BJ (cell line): ENCODE measurements at places on chromosomes 13 and 19.

DNA sequence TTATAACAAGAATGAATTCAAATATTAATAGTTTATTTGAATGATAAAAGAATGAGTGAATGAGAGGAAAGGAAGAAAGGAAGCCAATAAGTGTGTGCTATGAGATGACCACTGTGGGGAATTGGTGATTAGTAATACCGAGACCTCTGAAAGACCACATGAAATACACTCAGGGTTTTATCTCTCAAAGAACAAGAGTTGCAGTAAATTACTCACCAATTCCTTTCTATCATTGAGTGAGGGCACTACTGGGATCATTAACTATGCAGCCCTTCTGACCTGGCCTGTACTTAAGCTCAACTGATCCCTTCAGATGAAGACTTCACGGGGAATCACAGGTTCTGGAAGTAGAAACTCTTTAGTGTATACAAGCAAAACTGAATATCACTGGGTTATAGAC lies 1636.1 kb downstream of the SLITRK5 start:
- DNase-seq: no peak

- no peak for DNase-seq
Measured at GRCh38 chr19:19535311-19536191, 2.5 kb upstream of the CILP2 start.

- DNase-seq: no peak
Measured at GRCh38 chr19:1523412-1524286, at the start of gene PLK5. Gene PLK5 (plus strand): TSS chr19:1524077. CDS start chr19:1526997, 2,920 bp downstream.

GRCh38 chr13:73857106-73857505 lies 277.1 kb downstream of the KLF12 start:
- no peak for DNase-seq

GRCh38 chr19:44642377-44642776 lies 1.3 kb upstream of the PVR start:
- no peak for DNase-seq

- DNase-seq: peak; percentile 47
Measured at GRCh38 chr13:94195715-94196114, 283.8 kb downstream of the DCT start.

- DNase-seq: no peak
Measured at GRCh38 chr19:2685204-2685704, 17.2 kb downstream of the GNG7 start.

GRCh38 chr13:112990783-112991182 lies 21.8 kb downstream of the MCF2L start:
- DNase-seq: no peak

- DNase-seq: no peak
Measured at GRCh38 chr13:36862002-36862685, 43.1 kb downstream of the RFXAP start.

GRCh38 chr13:50843257-50844083 lies at the start of gene DLEU7:
Gene DLEU7 (minus strand): TSS chr13:50843692. CDS start chr13:50843646, 46 bp downstream.
- no peak for DNase-seq

DNA sequence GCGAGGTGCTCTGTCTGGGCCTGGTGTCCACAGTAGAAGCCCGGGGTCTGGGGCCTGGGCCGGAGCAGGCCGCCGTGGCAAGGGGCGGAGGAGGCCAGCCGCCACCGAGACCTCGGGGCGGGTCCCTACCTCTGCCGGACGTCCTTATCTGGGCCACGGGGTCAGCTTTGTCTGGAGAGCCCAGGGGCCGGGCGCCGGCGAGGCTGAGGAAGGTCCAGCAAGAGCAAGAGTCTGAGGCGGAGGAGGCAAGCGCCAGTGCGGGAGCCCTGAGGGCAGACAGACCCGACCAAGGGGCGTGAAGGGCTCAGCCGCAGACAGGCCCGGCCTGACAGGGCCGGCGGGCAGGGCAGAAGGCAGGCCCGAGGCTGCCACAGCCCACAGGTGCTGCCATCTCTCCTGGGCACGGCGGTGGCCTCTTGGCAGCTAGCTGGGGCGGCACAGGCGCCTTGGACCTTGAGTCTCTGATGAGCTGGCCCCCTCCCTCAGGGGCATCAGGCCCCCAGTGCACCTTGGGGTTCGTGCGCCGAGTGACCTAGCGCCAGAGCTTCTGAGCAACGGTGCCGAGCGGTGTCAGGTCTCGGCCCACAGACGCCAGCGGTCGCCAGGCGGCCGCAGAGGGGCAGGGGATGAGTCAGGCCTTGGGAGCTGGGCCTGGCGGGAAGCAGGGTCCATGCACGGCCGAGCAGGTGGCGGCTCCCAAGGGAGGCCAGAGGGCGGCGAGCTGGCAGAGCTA lies 19.1 kb upstream of the AKAP8 start:
- DNase-seq: no peak

DNA sequence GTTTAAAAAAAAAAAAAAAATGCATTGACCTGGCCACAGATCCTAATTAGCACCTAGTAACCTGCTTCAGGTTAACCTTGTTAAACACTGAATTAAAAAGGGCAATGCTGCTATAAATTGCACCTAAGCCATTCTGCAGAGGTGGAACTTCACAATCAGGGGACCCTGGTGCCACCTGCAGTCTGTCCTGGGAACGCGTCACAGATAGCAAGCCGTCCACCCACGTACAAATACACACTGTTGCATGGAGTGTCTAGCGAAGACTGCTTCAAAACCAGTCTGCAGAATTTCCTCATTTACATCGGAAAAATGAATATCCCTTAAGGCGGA lies 169.3 kb downstream of the COL4A1 start:
- DNase-seq: no peak

DNA sequence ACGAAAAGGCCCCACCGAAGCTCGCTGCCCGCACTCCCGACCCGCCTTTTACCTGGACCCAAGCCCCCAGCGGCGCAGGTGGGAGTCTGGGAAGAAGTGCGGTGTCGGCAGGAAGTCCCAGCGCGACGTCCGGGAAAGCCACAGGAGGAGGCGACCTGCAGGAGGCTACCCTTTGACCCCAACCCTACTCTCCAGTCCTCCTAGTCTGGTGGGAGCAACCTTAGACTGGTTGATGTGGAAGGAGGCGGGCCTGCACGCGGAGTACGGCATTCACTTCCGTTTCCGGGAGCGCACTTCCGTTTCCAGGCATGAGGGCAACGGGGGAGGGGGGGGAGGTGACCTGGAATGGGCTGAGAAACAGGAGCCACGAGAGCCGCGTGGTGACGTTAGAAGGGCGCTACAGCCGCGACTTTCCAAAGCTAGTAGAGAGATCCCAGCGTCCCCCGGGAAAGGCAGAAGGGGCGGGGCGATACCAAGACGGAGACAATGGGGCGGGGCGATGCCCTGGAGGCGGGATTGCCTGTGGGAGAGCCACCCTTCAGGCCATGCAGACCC lies 28.5 kb downstream of the ZNF266 start:
- peak; percentile 43 for DNase-seq

DNA sequence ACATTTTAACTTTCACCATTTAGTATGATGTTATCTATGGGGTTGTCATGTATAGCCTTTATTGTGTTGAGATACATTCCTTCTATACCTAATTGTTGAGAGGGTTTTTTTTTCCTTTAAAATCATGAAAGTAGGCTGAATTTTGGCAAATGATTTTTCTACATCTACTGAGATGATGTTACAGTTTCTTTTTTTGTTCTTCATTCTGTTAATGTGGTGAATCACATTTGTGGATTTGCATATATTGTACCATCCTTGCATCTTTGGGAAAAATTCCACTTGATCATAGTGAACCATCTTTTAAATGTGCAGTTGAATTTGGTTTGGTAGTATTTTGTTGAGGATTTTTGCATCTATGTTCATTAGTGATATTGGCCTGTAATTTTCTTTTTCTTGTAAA lies 29.2 kb downstream of the CCNA1 start:
- no peak for DNase-seq

- no peak for DNase-seq
Measured at GRCh38 chr13:84784443-84785153, 902.3 kb upstream of the SLITRK1 start.

- no peak for DNase-seq
Measured at GRCh38 chr13:71306821-71307220, 560.2 kb downstream of the DACH1 start.

DNA sequence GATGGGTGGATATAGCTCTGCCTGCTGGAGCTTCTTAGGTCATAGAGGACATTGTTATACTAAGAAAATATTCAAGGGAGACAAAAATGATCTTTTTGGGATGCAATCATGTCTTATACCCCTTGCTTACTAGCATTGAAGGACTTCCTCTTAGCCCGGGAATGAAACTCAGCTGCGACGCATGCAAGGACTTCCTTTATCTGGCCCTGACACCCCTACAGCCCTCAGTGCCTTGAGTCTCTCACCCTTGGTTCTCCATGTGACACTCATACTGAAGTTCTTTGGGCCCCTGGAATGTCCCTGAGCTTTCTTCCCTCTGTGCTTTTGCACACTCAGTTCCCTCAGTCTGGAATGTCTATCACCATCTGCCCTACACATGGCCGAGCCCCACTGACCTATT lies 72.5 kb upstream of the MTIF3 start:
- no peak for DNase-seq

DNA sequence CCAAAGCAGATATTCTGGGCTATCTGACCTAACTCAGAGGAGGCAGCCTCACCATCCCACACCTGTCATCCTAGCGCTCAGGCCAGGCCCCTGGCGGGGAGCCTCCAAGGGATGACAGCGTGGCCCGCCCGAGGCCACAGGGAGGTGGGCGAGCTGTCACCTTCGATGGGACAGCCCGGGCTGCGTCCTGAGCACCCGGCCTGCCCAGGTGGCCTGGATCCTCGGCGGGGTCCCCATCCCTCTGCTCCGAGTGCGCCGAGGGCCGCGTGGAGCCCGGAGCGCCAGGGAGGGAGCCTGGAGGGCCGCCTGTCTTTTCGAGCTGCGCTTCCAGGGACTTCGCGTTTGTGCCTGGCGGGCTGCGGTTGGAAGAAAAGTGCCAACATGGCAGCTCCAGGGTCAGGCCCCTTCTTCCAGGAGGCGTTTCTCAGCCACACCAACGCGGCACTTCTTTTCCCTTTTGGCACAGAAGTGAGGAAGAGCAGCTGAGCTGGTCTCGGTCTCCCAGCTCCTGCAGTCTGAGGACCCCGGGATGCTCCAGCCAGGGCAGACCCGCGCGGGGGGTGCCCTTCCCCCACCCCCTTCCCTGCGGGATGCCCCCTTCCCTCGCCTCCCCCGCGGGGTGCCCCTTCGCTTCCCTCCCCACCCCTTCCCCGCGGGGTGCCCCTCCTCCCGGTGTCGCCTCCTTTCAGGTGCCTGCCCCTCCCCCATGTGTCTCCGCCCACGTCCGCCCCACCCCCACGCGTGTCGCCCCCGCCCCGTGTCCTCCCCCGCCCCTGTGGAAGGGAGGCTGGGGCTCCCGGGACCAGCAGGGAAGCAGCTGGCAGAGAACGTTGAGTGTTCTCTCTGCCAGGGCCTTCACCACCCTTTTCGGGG lies 42.3 kb downstream of the GJA3 start:
- DNase-seq: no peak

DNA sequence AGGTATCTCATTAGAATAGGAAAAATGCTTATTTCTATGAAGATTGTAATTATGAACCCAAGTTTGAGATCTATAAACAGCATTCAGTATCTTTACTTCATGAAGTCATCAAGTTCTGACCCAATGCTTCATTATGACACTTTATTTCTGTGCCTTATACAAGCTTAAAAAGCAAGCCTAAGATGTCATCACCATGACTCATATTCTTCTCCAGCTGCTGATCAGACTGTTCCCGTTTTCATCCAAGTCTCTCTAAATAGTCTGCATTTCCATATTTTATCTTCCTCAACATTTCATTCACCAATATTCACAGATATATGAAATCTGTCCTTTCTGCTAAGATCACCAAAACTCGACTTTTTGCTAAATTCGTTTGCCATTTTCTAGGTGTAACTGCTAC lies 1247.2 kb upstream of the PRR20A start:
- DNase-seq: no peak

DNA sequence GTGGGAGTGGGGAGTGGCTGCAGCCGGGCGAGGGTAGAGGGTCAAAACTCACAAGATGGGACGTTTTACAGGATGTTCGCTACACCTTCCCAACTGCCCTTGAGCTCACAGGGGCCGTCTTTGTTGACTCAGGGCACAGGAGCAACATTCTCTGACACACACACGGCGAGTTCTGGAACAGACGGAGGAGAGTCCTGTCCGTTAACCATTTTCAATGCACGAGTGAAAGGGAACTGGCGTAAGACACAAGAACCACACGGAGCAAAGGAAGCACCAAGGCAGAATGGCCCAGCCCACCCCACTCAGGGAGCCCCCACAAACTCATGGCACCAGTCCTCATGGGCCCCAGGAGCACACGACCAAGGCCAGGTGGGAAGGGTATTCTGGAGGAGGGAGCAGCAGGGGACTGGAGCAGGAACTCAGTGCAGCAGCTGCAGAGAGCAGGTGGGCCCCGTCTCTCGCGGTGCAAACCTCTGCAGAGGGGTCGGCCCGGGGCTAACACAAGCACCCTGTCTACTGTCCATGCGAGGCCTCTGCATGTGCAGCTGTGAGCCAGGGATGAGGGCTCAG lies 37.9 kb upstream of the ISYNA1 start:
- DNase-seq: no peak

GRCh38 chr13:45331123-45331619 lies 9.8 kb downstream of the TPT1 start:
- no peak for DNase-seq

DNA sequence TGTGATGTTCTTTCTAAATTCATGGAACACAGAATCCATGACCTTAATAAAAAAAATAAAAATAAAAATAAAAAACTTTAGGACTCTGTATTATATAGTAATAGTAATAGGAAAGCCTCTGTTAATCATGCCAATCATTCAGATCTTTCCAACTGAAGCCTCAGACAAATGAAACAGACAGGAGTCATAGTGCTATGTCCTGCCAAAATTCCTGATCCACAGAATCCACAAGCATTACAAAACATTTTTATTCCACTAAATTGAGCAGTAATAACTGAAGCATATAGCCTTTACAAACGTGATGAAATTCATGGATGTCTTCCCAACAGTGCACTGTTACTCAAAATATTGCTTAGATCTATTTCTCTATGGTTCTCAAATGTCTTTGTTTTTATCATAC lies 820.6 kb upstream of the PCDH9 start:
- no peak for DNase-seq
